Osteoblast (primary cell): ENCODE measurements at places on chromosomes 12 and 14. TPM values are rescaled to one million over a fixed set of nuclear protein-coding genes. Genes with fewer than 3 reads are reported as not detected.

Gene HOXC6
- 5.6 and 7.2 TPM in 2 replicates for total RNA-seq

Gene MORN3
- total RNA-seq = 0.88 and 1.4 TPM in 2 replicates

Gene STAC3
- 0.36 and 0.59 TPM in 2 replicates for total RNA-seq

DNA sequence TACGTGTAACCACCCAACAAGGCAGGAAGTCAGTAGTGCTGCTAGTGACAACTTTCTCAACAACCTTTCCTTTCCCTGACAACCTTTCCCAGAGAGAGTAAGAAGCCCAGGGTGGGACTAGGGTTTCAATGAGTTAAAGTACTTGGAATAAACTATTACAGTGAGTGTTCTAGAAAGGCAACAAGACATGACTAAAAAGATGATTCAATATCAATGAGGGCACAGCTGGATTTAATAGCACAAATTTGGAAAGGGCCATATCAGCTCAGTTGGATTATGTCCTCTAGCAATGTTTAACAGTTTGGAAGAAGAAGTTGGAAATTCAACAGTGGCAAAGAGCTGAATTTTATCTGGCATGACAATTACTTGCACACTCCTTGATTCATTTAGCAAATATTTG lies 90.4 kb upstream of the GRIN2B start:
- no peak for DNase-seq

DNA sequence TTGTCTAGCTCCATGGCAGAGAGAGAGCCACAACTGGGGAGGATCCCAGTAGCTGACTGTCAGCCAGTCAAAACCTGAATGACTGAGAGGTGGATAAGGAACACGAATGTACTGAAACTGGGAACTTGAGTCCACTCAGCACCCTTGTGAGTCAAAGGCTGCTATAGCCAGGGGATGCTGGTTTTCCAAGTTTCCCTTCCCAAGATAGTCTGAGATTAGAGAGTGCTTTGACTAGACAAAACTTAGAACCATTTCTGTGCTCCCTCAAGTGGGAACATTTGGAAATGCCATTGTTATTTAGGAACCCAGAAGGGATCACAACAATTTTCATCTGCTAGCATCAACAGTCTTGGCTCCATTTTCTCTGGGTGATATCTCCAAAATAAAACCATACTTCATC lies 4.0 kb downstream of the PRKAG1 start:
- peak; percentile 83 for DNase-seq

DNA sequence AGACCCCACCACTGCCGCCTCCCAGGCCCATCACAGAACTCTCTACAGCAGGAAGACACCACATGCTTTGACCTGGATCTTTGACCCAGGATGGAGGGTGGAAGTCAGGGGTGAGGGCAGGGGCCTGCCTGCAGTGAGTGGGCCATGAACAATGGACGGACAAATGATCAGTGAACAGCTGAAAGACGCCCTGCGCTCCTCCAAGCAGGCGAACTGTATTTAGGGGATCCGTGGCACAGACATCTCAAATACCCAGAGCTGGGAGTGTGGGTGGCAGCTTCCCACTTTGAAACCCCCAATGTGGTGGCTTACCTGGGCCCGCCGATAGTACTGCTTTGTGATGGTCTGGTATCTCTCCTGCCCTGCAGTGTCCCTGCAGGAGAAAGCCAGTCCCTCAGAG lies 8.7 kb upstream of the GPX2 start:
- no peak for DNase-seq

- DNase-seq = peak; percentile 82
These were observed 5.5 kb downstream of the NKX2-1 start for GRCh38 chr14:36514278-36515104.

- no peak for DNase-seq
These were observed 1722.1 kb upstream of the SEL1L start for GRCh38 chr14:83255727-83256090.

- no peak for DNase-seq
These were observed 22.9 kb upstream of the CATSPERB start for GRCh38 chr14:91754819-91755218.

GRCh38 chr14:51869411-51870100 lies 9.1 kb downstream of the GNG2 start:
- DNase-seq = no peak

GRCh38 chr12:68750506-68750905 lies 4.5 kb downstream of the SLC35E3 start:
- no peak for DNase-seq
